Stimulated activated CD4-positive, alpha-beta T cell treated with anti-CD3 and anti-CD28 coated beads, Interleukin-12 subunit alpha, Interleukin-12 subunit beta, amount 100 ng/mL, for 24 hours (primary cell): ENCODE measurements at places on chromosomes 7 and 10.

- DNase-seq = no peak
These were observed 224.4 kb downstream of the MAD1L1 start for GRCh38 chr7:2008101-2008935.

DNA sequence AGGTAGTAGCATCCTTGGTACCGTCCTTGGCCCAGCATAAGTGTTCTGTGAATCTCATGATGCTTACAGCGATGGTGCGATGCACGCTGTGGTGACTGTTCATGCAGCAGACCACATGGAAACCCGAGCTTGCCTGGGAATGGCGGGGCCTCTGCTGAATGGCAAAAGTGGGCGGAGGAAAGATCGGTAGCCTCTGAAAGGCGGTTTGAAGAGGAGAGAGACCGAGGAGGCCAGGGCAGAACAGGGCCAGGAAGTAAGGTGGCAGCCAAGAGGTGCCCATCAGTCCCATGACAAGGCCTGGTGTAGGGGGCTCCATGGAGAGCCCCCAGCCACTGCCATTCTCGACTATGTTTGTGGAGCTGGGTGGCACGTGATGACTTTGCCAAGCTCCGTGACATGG, 33.2 kb upstream of the CNPY1 start:
- no peak for DNase-seq

- DNase-seq = no peak
These were observed 67.2 kb downstream of the SKIDA1 start for GRCh38 chr10:21458126-21458871.

GRCh38 chr7:140304191-140304799, 94.0 kb downstream of the SLC37A3 start:
- DNase-seq = no peak

- no peak for DNase-seq
These were observed 8.0 kb upstream of the RAMP3 start for GRCh38 chr7:45149606-45150005.

GRCh38 chr7:64314566-64314965, 805 bp downstream of the ZNF736 start:
- no peak for DNase-seq

DNA sequence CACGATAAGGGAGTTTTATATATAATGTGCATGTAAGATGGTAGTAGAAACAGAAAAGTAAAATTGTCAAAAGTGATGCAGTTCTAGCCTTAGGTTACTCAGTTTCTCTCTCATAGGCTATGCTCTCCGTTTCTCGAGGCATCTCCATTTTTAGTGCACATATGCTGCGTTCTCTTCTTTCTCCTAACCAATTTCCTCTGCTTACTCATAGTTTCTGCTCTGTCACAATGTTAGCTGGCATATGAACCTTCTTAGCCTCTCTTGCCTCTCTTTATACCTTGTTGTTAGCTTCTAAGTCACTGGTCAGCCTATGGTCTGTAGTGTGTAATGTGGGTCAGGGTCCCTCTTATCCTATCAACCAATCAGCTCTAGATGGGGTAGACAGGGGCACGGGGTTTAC, 280.6 kb upstream of the ETV1 start:
- no peak for DNase-seq

GRCh38 chr10:62517252-62517651, 143.1 kb downstream of the ZNF365 start:
- no peak for DNase-seq

GRCh38 chr7:127550247-127550646, 35.1 kb downstream of the GCC1 start:
- no peak for DNase-seq

- DNase-seq = no peak
These were observed 25.3 kb upstream of the SNX13 start for GRCh38 chr7:17965603-17966002.

- no peak for DNase-seq
These were observed 247.4 kb upstream of the TEX47 start for GRCh38 chr7:89042940-89043339.

DNA sequence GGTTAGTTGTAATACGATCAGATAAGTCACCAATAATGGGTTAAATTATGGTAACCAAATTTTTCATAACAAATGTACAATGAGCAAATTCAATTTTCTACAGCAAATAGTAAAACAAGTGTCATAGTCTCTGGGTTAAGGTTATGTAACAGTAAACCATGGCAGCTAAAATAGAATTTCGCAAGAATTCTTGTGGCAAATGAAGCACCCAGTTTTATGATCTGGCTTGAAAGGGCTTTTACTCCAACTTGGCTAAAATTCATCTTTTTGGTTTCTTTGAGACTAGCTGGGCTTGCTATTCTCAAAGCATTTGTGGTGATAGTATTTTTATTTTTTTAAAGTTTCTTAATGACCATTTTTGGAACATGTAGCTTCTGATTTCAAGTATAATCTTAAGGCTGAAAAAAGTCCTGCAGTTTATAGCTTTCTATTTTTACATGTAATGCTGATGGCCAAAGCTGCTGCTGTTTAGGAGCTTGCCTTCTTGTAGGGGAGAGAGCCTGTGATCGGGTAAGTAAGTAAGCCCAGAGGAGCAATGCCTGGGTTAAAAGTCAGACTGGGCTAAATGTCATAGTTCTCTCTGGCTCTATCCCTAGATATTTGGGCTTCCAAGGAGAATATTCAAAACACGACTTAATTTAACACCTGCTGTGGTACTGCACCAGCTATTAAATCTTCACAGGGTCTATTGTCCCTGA, 55.5 kb upstream of the SYPL1 start:
- no peak for DNase-seq

DNA sequence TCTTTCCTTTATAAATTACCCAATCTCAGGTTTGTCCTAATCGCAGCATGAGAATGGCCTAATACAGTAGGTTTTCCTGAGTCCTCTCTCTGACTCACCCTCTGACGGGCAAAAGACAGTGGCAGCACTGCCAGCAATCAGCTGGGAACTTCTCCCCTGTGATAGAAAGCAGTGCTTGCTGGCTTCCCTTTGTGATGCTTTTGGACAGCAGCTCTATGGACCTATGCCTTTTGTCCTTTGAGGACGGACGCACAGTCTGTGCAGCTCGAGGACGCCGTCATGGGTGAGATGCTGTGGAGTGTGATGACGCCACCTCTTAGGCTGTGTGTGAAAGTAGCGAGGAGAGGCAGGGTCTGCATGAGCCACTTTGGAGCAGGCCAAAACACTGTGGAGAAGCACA, 68.8 kb downstream of the KIAA1217 start:
- no peak for DNase-seq

DNA sequence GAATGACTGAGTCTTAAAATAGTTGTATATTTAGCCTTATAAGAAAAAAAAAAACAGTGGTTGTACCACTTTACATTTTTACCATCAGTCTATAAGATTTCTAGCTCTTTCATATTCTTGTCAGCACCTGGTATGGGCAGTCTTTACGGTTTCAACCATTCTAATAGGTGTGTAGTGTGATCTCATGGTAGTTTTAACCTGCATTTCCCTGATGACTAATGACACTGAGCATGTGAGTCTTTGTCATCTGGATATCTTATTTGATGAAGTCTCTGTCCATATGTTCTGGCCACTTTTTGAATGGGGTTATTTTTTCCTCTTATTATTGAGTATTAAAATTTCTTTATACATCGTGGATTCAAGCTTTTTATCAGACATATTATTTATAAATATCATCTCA, 365.3 kb upstream of the IGFBP3 start:
- DNase-seq = no peak

DNA sequence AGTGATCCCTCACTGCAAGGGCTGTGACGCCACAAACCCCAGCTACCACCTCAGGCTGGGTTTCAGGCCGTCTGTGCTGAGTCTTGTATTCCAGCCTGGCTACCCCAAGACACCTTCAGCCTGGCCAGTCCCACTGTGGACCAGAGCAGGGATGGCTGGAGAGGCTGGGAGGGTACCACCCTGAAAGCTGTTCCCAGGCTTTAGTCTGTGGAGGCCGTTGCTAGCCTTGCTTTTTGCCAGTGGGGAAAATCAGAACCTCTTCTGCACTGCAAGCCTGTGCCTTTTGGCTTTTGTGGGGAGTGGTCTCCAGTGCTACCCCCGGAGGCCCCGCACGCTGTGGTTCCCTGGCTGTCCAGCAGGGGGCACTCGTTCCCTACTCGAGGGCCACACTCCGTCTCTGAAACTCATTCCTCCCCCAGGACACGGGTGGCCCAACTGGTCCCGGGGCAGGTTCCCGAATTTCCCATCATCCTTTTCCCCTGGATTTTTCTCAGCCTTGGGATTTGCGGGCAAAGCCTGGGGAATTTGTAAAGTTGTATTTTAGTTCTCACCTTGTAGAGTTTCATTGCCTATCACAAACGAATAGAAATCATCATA, 128.4 kb upstream of the BTBD16 start:
- peak; percentile 28 for DNase-seq

- no peak for DNase-seq
These were observed 37.9 kb upstream of the MTPAP start for GRCh38 chr10:30386801-30387588.

DNA sequence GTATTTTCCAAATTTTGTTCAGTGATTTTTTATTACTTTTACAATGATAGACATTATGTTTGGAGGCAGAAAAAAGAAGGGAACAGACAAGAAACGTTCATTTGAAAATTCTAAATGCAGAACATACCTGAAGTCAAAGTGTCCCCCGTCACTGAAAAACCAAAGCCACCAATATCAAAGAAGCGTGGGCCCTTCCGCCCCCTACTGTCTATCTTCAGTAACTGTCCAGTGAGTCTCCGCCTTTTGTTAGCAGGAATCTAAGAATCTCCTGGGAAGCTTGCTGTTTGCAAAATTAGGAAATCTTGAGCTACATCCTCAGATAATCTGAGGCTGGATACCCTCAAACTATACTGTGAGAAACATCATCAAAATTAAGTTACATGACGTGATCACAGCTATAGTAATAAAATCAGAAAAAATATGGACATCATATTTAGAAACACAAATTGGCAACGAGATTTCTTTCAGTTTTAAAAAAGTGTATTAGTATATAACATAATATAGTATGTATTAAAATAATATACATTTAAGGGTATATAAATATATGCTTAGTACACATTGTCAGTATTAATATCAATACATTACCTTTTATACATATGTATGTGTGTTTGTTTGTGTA, 169.3 kb upstream of the AKR1E2 start:
- peak; percentile 6 for DNase-seq

DNA sequence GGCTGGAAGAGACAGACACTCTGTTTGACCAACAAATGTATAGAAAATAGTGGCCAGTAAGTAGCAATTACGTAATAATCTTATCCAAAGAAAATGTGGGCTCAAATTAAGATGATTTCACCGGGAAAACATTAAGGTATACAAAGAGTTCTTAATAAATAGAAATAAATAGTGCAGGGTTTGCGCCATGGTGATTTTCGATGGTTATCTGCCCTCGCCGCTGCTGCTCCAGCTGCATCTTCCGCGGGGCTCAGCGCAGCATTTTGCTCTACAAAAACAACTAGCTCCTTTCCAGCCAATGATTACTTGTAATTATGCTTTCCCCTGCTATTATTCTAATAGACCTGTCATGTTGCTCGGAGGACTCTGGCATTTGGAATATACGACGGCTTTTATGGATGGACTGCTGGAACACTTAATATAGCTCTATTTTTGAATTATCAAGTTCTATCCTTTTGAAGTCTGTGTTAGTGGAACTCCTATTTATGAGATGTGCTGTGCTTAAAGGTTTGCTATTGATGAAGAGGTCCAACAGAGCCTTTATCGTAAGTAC, 103.8 kb downstream of the BUB3 start:
- no peak for DNase-seq

DNA sequence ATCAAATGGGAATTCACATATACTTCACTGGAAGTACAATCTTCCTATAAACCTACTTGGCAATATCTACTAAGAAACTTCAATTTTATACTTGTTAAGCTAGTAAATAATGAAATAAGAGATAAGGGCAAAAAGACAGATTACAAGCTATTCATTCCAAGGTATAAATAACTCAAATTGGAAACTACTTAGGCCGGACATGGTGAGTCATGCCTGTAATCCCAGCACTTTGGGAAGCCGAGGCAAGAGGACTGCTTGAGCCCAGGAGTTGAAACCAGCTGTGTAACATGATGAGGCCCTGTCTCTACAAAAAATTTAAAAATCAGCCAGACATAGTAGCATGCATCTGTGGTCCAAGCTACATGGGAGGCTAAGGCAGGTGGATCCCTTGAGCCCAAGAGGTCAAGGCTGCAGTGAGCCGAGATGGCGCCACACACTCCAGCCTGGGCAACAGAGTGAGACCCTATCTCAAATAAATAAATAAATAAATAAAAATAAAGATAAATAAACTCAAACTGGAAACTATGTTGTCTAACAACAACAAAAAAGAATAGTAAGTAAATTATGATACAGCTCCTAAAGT, 37.6 kb downstream of the ARHGAP21 start:
- no peak for DNase-seq

- no peak for DNase-seq
These were observed 57.4 kb downstream of the MKLN1 start for GRCh38 chr7:131385039-131385605.

- no peak for DNase-seq
These were observed 3.3 kb downstream of the MAP3K8 start for GRCh38 chr10:30437031-30437841.

DNA sequence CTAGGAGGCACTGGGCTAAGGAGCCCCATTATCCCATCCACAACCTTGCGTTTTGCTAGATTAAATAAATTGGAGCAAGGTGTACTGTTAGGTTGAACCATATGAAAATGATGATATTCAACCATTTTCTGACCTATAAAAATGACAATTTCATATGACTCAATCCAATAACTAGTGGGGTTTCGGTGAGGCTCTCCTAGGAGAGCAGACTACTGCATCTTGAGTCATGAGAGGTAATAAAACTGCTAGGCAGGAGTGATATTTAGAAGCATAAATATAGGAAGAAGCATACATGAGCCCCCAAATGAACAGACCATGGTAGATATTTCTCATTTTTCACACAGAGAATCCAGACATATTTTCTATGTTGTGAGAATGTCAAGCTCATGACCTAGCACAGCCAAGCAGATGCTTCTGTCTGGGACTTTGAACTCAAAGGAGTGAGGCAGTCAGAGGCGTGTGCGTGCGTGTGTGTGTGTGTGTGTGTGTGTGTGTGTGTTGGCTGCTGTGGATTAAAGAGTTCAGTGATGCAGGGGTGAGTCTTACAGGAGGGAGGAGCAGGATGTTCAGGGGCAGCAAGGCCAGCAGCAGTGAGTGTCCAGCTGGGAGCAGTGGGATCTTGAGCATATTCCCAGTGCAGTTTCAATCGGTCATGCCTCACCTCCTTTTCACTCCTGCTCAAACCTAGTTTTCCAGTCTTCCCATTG, 17.8 kb upstream of the WDR11 start:
- DNase-seq = no peak

GRCh38 chr7:121175826-121176225, 153.0 kb upstream of the WNT16 start:
- no peak for DNase-seq

GRCh38 chr10:27527666-27528295, 23.7 kb downstream of the RAB18 start:
- DNase-seq = no peak
